ENCODE measurements at places on chromosomes 13 and 19. TPM values are rescaled to one million over a fixed set of nuclear protein-coding genes. Genes with fewer than 3 reads are reported as not detected.

- H3K36me3 ChIP-seq: no peaks in the 10 kb centered on the region
- DNase-seq: no peak
- H3K4me3 ChIP-seq: no peak overlapping the region
- H3K27me3 ChIP-seq: no peaks in the 10 kb centered on the region
- H3K27ac ChIP-seq: no peak overlapping the region
Observed at GRCh38 chr19:11405846-11406643, 13.1 kb downstream of the RGL3 start.

DNA sequence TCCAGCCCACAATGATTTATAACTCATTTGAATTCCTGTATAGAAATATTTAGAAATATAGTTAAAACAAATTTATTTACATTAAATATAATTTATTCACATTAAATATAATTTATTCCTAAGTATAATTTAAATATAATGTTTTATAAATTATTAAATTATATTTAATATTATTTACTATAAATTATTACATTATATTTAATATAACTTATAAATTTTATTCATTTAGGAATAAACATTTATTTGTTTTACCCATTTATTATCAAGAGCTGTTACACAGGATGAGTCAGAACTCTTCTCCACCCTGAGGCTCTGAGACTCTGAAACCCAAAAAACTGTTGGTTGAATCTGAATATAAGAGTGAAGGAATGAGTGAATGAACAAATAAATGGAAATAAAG is 170.9 kb upstream of the OBI1 start:
- H3K4me1 ChIP-seq: no peaks in the 10 kb centered on the region
- no peak overlapping the region for H3K4me3 ChIP-seq
- no peaks in the 10 kb centered on the region for H3K36me3 ChIP-seq
- no peak overlapping the region for H3K27ac ChIP-seq

FBXW9 gene
- total RNA-seq: 3.6 TPM

DNA sequence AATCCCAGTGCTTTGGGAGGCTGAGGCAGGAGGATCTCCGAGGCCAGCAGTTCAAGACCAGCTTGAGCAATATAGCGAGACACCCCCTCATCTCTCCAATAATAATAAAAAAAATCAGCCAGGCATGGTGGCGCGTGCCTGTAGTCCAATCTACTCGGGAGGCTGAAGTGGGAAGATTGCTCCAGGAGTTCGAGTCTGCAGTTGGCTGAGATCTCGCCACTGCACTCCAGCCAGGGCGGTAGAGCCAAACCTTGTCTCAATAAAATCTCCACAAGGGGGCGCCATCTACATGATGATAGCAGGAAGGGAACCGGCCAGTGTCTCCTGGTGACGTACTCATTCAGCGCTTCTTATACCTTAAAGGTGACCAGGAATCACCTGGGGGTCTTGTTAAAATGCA is 13.6 kb upstream of the C5AR1 start:
- H3K27ac ChIP-seq: no peak overlapping the region
- no peaks in the 10 kb centered on the region for H3K27me3 ChIP-seq
- no peaks in the 10 kb centered on the region for H3K36me3 ChIP-seq
- peak; percentile 79 for DNase-seq
- no peaks in the 10 kb centered on the region for H3K4me1 ChIP-seq
- H3K4me3 ChIP-seq: no peak overlapping the region

CPB2 gene
- total RNA-seq: not detected

SLC25A41 gene
- 1.4 TPM for total RNA-seq

GRK1 gene
- not detected for total RNA-seq

USHBP1 gene
- 18.6 TPM for total RNA-seq

DNA sequence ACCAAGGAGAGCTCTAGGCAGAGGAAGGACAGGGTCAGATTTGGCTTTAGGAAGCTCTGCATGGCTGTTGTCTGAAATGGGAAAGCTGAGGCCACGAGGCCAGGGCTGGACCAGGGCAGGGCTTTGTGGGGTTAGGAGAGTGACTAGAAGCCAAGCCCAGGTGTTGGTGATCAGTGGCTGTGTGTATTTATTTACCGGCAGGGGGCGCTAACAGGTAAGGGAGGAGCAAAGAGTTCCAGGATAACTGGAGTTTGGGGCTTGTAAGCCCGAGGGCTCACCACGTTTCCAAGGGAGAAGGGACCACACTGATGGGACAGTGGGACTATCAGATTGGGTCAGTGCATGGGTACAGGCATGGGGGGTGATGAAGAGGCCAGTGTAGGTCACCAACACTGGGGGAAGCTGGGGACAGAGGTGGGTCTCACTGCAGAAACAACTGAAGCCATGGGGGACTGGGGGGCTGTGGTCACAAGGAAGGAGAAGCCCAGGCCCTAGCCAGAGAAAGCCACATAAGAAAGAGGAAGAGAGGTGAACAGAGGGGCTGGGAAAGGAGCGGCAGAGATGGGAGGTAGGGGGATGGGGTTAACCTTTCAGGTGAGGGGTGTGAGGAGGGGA is 3.9 kb downstream of the TMEM147 start:
- DNase-seq: no peak
- H3K4me3 ChIP-seq: no peak overlapping the region
- H3K4me1 ChIP-seq: no peaks in the 10 kb centered on the region
- no peaks in the 10 kb centered on the region for H3K27me3 ChIP-seq
- H3K27ac ChIP-seq: no peak overlapping the region

DNA sequence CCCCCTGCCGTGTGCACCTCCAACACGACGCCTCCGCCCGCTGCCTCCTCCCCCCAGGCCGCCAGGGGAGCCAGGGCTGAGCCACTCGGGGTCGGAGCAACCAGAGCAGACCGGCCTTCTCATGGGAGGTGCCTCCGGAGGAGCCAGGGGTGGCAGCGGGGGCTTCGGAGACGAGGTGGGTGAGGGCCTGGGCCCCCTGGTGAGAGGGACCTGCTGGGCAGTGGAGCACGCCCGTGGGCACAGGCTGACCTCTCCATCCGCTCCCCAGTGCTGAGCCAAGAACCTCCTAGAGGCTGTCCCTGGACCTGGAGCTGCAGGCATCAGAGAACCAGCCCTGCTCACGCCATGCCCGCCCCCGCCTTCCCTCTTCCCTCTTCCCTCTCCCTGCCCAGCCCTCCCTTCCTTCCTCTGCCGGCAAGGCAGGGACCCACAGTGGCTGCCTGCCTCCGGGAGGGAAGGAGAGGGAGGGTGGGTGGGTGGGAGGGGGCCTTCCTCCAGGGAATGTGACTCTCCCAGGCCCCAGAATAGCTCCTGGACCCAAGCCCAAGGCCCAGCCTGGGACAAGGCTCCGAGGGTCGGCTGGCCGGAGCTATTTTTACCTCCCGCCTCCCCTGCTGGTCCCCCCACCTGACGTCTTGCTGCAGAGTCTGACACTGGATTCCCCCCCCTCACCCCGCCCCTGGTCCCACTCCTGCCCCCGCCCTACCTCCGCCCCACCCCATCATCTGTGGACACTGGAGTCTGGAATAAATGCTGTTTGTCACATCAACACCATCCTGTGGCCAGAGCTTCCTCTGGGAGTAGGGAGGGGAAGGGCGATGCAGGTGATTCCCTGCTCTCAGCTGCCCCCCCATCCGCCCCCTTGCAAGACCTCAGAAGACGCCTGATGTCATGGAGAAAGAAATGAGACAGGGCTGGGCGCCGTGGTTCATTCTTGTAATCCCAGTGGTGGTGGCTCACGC is 12.0 kb downstream of the BCAM start:
- no peak for DNase-seq
- peak overlapping the region; percentile 23 for H3K27ac ChIP-seq
- H3K36me3 ChIP-seq: no peaks in the 10 kb centered on the region
- H3K27me3 ChIP-seq: no peaks in the 10 kb centered on the region
- H3K4me3 ChIP-seq: no peak overlapping the region

SHANK1 gene
- 1.2 TPM for total RNA-seq

GRCh38 chr13:33072282-33072681 is 56.1 kb downstream of the KL start:
- no peaks in the 10 kb centered on the region for H3K36me3 ChIP-seq
- no peak for DNase-seq
- no peak overlapping the region for H3K4me3 ChIP-seq
- H3K27me3 ChIP-seq: no peaks in the 10 kb centered on the region

ATP4A gene
- total RNA-seq: not detected

GRCh38 chr13:98533912-98534311 is 43.0 kb downstream of the STK24 start:
- H3K27ac ChIP-seq: no peak overlapping the region
- DNase-seq: peak; percentile 56
- no peak overlapping the region for H3K4me3 ChIP-seq
- H3K4me1 ChIP-seq: peaks cover 80% of the 10 kb centered on the region

DNA sequence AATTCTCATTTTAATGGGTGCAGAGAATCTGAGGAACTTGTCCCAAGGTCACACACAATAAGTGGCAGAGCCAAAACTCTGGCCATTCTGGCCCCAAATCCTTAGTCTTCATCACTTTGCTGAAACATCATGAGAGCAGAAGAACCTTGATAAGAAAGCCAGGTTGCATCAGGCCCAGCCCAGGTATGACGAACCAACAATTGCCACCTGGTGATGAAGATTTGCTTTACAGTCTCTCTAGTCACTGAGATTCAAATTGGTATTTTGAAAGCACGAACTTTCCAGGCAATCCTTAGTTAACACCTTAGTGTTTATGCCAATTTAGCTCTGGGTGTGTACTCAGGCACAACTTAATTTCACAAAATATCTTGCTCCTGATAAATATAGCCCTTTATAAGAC is 502.7 kb upstream of the HTR2A start:
- no peaks in the 10 kb centered on the region for H3K36me3 ChIP-seq
- DNase-seq: no peak
- no peak overlapping the region for H3K27ac ChIP-seq
- no peak overlapping the region for H3K4me3 ChIP-seq
- no peaks in the 10 kb centered on the region for H3K4me1 ChIP-seq

DNA sequence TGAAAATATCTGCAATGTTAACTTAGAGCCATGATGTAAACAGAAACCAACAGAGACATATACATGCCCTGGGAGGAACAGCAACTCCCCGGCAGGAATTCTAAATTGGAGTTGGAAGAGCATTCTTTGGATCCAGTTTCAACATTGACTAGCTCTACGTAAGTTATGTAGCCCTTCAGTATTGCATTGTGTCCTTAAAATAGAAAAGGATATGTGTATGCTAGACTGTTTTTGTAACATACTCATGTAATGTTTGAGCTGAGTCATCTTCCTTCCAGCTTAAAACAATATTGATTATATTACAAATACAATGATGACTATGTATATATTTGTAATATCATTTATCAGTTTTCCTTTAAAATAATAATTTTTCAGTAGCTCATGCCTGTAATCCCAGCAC is 1422.2 kb upstream of the PCDH20 start:
- no peak for DNase-seq
- no peak overlapping the region for H3K4me3 ChIP-seq
- H3K36me3 ChIP-seq: no peaks in the 10 kb centered on the region
- no peaks in the 10 kb centered on the region for H3K4me1 ChIP-seq

FFAR2 gene
- 0.81 TPM for total RNA-seq

LPAR6 gene
- 14.4 TPM for total RNA-seq

RNF225 gene
- not detected for total RNA-seq

DNA sequence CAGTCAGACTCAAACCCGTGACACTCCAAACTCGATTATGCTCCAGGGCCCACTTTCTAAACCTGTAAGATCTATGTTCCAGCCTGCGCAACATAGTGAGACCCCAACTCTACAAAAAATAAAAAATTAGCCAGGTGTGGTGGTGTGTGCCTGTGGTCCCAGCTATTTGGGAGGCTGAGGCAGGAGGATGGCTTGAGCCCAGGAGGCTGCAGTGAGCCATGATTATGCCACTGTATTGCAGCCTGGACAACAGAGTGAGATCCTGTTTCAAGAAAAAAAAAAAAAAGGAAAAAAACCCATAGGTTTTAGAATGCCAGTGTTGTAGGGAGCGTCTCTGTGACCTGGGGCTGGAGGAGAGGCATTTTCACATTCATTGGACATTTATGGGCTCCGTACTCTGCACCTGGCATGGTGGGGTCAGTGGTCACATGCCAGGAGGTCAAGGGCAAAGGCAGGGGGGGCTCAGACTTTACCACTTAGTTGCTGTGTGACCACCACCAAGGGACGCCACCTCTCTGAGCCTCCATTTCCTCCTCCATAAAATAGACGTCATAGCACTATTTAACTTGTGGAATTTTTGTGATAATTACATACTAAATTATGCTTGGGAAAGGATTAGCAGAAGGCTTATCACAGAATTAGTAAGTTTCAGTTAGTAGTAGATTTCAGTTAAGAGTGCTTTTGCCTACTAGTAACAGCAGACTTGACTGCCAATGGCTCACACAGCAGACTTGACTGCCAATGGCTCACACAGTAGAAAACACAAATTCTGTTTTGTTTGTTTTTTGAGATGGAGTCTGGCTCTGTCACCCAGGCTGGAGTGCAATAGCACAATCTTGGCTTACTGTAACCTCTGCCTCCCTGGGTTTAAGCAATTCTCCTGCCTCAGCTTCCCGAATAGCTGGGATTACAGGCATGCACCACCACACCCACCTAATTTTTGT is 5.9 kb downstream of the SELENOV start:
- peaks cover 4% of the 10 kb centered on the region for H3K27me3 ChIP-seq
- no peak overlapping the region for H3K27ac ChIP-seq
- DNase-seq: no peak
- H3K4me1 ChIP-seq: peaks cover under 1% of the 10 kb centered on the region

DNA sequence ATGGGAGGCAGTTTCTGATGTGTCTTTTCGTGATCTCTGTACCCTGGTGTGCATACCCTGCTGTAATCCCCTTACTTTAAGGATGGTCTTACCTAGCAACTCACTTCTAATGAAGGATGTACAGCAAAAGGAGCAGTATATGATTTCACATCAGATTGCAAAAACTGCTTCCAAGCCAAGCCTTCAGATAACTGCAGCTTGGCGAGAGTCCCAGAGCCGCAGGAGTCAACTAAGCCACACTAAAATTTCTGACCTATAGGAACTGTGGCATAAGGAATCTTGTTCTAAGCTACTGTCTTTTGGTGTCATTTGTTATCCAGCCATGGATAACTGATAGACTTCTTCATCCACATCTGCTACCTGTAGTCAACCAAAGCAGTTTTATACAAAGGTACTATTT is 496.7 kb downstream of the GPC6 start:
- H3K4me3 ChIP-seq: no peak overlapping the region
- H3K4me1 ChIP-seq: no peaks in the 10 kb centered on the region
- no peaks in the 10 kb centered on the region for H3K27me3 ChIP-seq
- no peak for DNase-seq
- H3K36me3 ChIP-seq: no peaks in the 10 kb centered on the region

CD33 gene
- total RNA-seq: 2.5 TPM

- H3K27ac ChIP-seq: peak overlapping the region; percentile 61
- peaks cover 27% of the 10 kb centered on the region for H3K4me1 ChIP-seq
- DNase-seq: no peak
- H3K27me3 ChIP-seq: no peaks in the 10 kb centered on the region
Observed at GRCh38 chr13:32087955-32088747, 56.6 kb downstream of the FRY start.

Data from sigmoid colon (tissue), 7 donors.